Activated T-cell treated with anti-CD3 and anti-CD28 coated beads, Interleukin-2, amount 50 U/mL, for 72 hours (primary cell): ENCODE measurements at places on chromosomes 3 and 15. TPM values are rescaled to one million over a fixed set of nuclear protein-coding genes. Genes with fewer than 3 reads are reported as not detected.

Gene STRIT1
- total RNA-seq: not detected

Gene SNAPC5
- 32.2 TPM for total RNA-seq

DNA sequence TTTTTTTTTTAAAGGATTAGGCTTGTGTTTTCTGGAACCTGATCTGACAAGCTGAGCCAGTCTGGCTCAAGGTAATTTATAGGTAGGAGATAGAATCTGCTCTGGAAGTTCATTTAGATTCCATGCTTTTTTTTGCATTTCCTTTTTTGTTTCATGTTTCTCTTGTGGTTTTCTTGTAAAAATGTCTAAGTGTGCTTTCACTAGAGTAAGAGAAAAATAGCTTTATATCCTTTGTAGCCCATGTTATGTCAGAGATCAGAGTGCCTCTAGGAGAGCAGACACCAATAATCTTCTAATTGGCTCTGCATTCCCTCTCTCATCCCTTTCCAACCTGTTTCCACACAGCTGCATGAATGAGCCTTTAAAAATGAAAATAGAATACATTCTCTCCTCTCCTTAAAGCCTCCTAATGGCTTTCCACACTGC is 389.8 kb upstream of the KCNMB2 start:
- no peak overlapping the region for H3K4me3 ChIP-seq
- H3K27me3 ChIP-seq: no peaks in the 10 kb centered on the region
- DNase-seq: no peak
- H3K27ac ChIP-seq: no peak overlapping the region

- no peak for DNase-seq
- H3K36me3 ChIP-seq: no peaks in the 10 kb centered on the region
- no peak overlapping the region for H3K27ac ChIP-seq
- H3K4me3 ChIP-seq: no peak overlapping the region
Measured at GRCh38 chr3:174197416-174197815, 661.7 kb upstream of the NAALADL2 start.

- no peak overlapping the region for H3K27ac ChIP-seq
- H3K27me3 ChIP-seq: peaks cover 35% of the 10 kb centered on the region
Measured at GRCh38 chr15:29756358-29757267, 65.7 kb downstream of the TJP1 start.

GRCh38 chr15:34297059-34297458 is 40.5 kb downstream of the SLC12A6 start:
- no peak for DNase-seq
- no peak overlapping the region for H3K4me3 ChIP-seq
- no peaks in the 10 kb centered on the region for H3K27me3 ChIP-seq
- no peak overlapping the region for H3K27ac ChIP-seq
- H3K36me3 ChIP-seq: no peaks in the 10 kb centered on the region

Gene PPP1R2
- total RNA-seq: 68.7 TPM

Gene SLC28A1
- not detected for total RNA-seq
